ENCODE measurements at places on chromosomes 2 and 18.
A peak's percentile ranks its signal among the peaks of the same experiment; 100 is the strongest.

- DNase-seq = no peak
These were observed 131.2 kb downstream of the ETAA1 start for GRCh38 chr2:67528320-67528719.

GRCh38 chr2:125979886-125980285, 676.1 kb upstream of the GYPC start:
- no peak for DNase-seq

- DNase-seq = peak; percentile 22
These were observed 39.1 kb downstream of the FBXO11 start for GRCh38 chr2:47867205-47867604.

DNA sequence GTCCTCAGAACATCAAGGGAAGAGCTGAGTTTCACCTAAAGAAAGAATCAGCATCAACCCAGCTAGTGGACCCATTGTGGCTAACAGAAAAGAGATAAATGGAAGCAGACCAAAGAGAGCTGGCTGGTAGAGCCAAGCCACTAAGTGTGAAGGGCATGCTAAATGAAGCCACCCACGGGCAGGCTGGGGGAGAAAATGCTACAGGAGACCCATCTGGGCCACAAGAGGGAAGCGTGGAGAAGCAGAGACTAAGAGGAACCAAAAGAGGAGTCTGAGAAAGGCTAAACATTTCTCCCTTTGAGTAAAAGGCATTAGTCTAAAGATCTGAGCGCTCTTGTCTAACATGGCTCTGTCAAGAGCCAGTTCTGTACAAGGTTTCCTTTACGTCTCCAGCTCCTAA, 15.8 kb downstream of the CWC22 start:
- no peak for DNase-seq

DNA sequence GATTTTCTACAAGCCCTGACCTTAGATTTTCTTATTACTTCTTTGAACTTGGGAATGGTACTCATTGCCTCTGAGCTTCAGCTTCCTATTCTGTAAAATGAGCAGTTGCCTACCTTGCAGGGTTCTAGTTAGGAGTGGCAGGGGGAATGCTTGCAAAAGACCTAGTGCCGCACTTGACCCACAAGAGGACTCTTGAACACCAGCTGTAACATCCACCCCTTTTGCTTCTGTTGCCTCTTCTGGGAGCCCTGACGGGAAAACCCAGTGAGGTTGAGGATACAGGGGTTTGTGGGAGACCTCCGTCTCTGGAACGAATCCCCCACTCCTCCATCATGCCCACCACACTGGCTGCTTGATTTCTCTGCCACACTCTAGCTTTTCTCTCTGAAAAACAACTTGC, 27.1 kb upstream of the LBH start:
- no peak for DNase-seq

GRCh38 chr18:48044944-48045343, 114.5 kb upstream of the SMAD2 start:
- DNase-seq = no peak

DNA sequence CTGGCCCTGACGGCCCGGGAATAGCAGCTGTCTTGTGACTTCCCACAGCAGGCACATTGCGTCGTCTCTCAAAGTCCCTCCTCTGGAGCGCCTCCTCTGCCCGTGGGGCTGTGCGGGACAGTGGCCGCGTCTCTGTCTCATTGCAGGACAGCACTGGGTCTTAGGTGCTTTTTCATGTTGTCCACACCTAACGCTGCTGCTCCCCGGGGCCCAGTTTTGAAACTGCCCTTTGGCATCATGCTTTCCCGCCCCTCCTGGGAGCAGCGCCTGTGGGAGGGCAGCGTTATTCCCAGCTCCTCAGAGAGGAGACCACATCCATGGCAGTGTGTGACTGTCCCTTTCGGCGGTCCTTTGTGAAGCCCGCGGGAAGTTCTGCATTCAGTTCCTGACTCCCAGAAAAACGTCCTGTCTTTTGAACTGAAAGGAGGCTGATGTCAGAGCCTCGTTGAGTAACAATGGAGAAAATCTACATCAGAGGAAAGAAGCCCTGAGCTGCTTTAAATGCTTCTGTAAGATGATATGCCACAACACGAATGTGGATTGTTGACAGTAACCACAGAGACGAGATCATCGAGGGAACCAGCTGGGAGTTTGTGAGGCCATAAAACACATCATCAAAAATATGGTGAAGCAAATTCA, 226.0 kb downstream of the FAM210A start:
- no peak for DNase-seq

DNA sequence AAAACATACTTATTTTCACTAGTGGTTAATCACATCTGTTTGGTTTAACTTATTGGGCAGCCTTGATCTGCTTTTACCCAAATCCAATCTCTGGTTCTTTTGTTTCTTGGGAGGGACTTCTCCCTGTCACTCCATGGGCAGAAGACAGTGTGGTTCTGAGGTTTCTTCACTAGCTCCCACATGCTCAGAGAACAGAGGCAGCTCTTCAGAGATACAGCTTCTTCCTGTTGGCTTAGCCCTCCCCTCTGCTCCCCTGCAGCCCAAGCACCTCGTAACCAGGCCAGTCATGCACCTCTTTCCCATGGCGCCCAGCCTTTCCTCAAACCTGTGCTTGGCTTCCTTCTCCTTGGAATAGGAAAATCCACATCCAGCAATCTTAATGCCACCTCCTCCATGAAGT, 32.8 kb downstream of the SLC9A2 start:
- no peak for DNase-seq

DNA sequence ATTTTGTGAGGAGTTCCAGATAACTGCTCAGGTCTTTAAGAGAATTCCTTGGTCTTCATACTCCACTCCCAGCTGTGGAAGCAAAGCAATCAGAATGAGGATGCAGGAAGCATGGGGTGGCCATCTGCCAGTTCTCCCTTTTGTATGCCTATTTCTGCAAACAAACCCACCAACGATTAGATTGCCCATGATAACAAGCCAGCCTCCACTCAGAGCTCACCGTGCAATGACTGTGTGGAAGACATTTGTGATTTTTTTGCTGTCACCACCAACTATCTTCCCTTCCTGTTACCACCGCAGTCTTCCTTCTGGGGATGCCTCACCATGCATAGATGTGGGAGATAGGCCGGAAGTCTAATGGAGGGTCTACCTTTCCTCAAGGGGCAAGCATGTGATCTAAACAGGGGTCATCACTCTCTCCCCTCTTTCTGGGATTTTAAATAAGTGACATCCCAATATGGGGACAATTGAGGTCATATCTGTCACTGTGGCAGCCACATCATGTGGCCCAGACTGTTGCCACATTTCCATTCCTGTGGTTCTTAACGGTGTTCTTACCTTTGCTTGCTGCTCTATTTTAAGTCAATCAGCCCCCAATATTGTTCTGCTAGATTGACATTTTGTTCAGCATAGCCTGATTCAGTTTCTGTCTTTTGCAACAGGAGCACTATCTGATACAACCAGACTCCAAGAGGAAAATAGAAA, 4.4 kb downstream of the AFF3 start:
- no peak for DNase-seq

DNA sequence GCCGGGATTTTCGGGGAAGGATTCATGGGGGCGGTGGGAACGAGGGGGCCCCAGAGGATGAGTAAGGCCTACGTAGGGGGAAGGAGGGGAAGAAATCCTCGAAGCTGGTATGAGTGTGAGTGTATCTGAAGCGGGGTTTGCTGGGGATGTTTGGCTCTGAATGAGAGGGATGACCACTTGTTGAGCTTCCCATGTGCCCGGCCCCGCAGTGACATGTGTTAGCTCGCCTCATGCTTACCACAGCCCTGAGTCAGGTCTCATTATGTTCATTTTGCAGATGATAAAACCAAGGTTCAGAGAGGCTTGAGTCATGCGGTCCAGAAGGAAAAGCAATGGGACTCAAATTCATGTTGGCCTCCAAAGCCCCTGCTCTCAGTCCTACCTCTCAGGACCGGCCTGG, 214.7 kb downstream of the BCL2 start:
- DNase-seq = no peak

DNA sequence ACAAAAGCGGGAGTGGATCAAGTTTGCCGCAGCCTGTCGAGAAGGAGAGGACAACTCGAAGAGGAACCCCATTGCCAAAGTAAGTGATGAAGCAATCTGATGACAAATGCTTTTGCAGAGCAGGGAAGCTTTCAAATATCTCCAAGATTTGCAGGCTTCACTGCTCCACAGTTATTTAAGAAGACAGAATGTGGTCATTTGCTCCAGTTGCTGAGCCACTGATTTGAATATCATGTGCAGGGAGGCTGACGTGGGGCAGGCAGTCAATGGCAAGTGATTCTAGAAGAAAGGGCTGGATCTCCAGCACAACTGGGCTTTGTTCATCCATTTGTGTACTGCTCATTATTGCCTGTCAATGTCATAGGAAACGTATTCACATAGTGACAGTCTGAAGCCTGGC, 10.2 kb downstream of the DSG4 start:
- DNase-seq = no peak

DNA sequence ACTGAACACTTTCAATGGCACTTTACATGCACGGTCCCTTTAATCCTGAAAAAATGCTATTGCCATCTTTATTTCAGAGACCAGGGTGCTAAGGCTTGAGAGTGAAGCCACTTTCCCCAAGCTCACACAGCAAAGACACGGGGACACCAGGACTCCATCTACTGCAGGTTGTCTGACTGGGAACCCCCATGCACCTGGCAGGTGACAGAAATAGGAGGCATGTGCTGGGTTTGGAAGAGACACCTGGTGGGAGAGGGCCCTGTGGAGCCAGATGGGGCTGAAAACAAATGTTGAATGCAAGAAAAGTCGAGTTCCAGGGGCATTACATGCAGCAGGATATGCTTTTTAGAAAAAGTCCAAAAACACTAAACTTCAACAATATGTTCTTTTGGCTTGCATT, 5.2 kb upstream of the EHD3 start:
- no peak for DNase-seq
